ENCODE measurements at places on chromosomes 1 and 21.

GRCh38 chr1:24085546-24085945, 26.4 kb downstream of the MYOM3 start:
- DNase-seq: no peak

GRCh38 chr1:81470275-81470674, 330.5 kb upstream of the ADGRL2 start:
- no peak for DNase-seq

GRCh38 chr1:76587212-76587611, 280.1 kb upstream of the ST6GALNAC5 start:
- DNase-seq: no peak

GRCh38 chr1:198794498-198794897, 155.7 kb downstream of the PTPRC start:
- DNase-seq: no peak

- DNase-seq: peak; percentile 54
Observed at GRCh38 chr1:2350911-2351655, 40.3 kb downstream of the MORN1 start.

GRCh38 chr1:235624721-235625333, 24.8 kb downstream of the GNG4 start:
- DNase-seq: no peak

DNA sequence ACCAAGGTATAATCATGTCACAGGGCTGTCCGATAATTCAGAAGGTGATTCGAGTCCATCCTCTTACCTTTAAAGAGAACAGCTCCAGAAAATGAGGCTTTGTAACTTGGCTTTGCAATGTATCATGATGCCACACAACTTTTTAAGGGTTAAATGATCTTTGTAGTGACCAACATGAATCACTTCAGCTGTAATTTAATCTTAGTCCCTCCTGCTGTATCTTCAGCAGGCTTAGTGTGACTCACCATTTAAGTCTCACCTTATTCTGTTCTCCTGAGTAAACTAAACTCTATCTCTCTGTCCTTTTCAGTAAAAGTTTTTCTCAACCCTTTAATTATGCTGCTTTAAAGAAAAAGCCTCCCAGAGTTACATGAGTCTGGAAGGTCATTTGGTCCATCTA, 1.9 kb upstream of the HIVEP3 start:
- no peak for DNase-seq

DNA sequence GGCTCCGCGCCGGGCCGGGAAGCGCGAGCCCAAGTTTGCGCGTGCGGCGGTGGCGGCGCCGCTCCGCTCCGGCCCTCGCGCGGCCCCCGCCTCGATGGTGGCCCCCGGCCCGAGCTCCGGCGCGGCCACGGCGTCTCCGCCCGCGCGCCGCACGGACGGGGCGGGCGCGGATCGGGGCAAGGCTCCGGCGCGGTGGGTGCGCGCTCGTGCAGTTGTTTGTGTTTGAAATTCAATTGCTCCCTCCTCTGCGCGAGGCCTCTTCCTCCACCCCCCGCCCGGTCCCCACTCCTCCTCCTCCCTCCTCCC, at the start of gene HDGF:
TSS of gene HDGF (minus strand) at position 225 of the 306 bp plus-strand sequence. CDS start 246 bp downstream, outside the sequence.
- DNase-seq: no peak

DNA sequence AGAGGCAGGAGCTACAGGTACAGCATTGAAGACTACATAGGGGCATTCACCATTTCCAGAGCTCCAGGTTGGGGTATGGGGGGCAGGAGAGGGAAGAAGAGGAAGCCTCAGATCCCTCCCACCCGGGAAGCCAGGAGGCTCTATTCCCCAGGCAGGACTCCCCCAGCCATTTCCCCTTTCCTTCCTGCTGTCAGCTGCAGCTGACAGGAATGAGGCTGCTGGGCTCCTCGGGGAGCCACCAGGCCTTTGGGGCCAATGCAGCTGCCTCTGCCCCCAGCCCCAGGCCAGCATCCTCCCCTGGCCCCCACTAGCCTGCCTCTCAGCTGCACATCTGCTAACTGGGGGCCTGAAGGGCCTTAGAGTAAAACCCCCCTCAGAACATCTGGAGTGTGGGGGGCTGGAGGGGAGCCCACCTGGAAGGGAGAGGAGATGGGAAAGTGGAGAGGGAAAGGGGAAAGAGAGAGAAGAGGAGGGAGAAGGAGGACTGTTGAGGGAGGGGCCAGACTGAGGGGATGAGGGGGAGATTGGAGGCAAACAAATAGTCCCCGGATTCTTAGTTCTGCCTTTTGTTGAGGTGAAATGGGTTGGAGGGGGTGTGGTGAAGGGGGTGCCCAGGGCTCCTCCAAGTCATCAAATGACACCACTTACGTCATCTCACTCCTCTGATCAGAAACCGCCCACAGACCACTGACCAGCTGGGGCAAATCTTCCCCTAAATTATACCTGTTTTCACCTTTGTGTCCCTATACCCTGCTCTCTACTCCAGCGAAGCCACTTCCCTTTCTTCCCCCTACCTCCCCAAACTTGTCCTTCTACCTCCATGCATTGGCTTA, 58.0 kb downstream of the LGR6 start:
- DNase-seq: peak; percentile 26

DNA sequence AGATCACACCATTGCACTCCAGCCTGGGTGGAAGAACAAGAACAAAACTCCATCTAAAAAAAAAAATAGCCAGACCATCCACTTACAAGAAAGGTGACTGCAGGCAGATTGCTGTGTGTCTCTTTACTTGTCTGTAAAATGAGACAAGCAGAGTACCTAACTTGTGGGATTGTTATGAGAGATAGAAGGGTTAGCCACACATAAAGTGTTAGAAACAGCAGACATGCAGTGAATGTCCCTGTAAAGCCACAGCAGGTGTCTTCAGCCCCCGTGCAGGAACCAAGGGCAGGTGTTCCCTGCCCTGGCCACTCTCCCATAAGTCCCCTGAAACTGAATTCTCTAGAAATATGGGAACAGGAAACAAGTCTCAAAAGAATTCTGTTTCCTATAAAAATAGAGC, 40.8 kb upstream of the EFHD2 start:
- DNase-seq: no peak

DNA sequence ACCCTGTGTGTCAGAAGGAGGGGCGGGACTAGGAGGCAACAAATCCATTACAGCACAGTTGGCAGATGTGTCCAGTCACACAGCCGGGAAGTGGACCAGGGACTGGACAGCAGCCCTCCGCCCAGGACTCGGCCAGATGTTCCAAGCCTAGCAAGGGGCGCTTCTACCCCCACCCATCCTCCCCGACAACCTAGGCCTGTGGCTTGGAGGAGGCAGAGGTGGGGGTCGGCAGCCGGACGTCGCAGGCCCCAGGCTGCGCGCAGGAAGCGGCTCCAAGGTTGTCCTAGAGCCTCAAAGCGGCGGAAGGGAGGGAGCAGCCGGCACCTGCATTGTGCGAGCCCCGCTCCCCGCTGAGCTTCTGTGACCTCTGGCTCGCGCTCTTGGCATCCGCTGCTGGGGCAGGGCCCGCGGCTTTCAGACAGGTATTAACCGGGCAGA, 20.6 kb upstream of the MYCL start:
- no peak for DNase-seq

DNA sequence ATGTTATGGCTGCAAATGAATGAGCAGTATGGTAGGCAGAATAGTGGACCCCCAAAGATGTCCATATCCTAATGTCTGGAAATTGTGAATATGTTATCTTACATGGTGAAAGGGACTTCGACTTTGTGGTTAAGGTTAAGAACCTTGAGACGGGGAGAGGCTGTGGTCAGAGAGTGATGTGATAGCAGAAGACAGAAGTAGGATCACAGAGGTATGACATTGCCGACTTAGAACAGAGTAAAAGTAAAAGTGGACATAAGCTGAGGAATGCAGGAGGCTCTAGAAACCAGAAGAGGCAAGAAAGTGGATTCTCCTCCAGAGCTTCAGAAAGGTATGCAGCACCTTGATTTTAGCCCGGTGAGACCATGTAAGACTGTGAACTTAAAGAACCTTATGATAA, 74.6 kb downstream of the CTH start:
- no peak for DNase-seq

DNA sequence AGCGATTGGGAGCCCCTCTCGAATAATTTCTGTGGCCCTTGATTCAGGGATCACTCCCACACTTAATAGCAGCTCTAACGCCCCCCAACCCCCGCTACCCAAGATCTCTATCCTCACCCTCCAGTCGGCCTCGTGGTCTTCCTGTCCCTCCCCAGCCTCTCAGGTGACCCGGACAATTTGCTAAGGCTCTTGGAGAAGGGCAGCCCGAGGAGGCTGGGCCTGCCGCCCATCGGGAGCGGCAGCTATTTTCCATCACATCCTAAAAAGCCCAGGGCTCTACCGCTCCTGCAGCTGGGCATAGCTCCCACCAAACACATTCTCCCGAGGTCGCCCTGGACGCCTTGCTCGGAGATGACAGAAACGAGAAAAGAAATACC, 12.0 kb upstream of the PHLDA3 start:
- DNase-seq: no peak

DNA sequence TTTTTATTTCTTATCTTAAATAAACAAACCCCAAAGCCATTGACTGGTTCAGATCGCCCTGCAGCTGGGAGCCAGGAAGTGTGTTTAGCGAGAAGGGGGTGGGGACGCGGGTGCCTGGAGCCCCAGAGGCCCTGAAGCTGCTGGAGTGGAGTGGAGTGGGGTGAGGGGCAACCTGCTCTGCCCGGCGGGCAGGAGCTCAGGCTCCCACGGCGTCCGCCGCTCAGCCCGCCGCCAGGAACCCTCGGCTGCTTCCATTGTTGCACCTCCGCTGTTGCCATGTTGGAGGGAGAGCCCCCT, 673 bp downstream of the PIK3C2B start:
- no peak for DNase-seq

GRCh38 chr1:226973371-226973897, 33.3 kb downstream of the COQ8A start:
- no peak for DNase-seq

DNA sequence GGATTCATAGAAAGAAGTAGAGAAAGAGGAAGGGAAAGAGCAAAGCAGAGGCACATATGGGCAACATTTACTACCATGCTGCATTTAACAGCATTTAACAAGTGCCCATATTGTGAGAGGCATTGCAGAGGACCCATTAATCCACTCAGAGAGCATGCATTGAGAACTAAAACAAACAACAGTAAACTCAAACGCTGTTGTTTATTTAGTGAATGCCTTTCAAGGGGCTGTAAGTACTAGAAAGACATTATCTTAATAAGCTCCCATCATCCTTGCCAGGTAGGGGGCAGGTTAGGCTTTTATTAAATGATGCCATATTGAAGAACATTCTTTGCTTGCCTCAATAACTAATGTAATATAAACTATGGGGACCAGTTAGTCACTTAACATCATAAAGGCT, 254.3 kb upstream of the DAB1 start:
- no peak for DNase-seq

DNA sequence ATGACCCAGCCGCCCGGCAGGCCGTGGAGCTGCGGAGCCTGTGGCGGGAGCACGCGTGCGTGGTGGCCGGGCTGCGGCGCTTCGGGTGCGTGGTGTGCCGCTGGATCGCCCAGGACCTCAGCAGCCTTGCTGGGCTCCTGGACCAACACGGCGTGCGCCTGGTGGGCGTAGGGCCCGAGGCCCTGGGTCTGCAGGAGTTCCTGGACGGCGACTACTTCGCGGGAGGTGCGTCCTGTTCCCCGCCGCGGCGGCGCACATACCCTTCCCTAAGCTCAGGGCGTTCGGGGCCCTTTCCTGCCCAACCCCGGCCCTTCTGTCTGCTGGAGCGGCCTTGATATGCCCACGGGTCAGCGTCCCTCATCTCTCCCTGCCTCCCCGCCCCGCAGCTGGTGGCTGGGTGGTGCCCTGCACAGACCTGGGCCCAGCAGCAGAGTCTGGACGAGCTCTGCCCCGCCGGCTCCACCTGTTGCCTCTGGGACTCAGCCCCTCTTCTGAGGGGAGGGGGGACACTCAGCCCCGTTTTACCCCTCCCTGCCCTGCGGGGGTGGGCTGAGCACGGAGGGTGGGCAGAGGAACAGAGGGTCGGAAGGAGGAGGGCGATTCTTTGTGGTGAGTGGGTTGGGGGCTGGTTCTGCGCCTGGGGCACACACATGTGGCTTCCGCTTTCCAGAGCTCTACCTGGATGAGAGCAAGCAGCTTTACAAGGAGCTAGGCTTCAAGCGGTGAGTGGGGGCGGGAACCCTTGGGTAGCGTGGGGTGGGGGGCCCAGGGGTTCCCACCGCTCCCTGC, 688 bp downstream of the PRXL2B start:
- DNase-seq: no peak

DNA sequence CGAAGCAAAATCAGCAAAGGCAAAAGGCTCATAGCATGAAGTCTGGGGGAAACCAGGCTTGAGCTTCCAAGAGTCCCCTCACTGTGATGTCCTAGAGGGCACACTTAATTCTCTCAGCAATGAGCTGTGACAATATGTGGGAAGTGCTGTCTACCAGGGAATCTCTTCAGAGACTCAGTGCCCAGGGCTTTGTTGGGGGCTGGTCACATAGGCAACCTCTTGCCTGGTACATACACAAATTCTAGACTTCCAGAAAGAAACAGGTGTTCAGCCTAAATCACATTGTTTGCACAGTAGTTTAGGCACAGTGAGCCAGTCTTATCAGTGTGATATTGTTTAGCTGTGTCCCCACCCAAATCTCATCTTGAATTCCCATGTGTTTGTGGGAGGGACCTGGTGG, 400.5 kb downstream of the PRDM2 start:
- no peak for DNase-seq

DNA sequence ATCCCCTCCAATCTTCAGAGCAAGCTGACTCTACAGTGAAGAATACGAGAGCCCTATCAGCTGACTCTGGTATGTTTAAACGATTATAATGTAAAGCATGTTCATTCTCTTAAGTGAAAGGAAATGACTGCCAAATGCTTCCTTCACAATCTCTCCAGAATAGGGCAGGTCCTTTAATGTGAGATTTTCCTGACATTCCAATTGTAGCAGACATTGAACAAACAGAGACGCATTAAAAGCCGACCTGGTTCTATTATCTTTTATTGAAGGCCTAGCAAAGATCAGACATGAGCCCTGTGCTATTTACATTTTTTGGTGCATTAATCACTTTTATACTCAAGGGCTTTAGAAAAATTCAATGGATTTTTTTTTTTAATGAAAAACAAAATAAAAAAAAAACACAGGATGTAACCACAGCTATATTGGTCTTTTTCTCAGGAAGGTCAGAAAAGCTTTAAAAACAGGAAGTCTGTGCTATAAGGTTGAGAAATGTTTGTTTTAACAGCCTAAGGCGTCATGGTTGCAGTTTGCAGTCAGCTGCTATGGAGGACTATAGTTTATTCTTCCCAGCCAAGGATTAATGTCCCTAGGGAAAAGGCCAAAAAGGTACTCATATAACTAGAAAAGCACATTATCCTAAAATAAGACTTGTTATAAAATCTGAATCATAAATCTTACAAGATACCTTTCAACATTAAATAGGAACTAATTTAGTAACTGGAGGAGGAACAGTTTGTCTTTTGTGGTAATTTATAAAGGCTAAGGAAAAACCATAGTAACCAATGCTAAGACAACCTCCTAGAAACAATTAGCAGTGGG, 104.8 kb downstream of the RERE start:
- no peak for DNase-seq

DNA sequence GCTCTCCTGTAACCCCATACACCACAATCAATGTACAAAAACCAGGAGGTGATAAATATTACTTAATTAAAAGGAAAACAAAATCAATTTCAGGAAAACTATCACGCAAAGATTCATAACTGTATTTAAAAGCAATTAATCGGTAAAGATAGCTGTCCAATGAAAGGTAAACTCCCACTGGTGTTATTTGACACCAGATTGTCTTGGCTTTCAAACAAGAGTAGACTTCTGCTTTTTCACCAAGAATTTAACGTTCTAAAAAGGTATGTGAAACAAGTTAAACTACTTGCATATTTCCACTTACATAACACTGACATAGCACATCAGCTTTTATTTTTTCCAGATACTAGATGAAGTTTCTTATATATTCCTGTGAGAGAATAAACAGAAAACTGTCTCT, 3.5 kb downstream of the PLPP3 start:
- DNase-seq: no peak

GRCh38 chr1:156291226-156292061, 4.0 kb downstream of the GLMP start:
- DNase-seq: peak; percentile 95
